Activated CD4-positive, alpha-beta T cell treated with anti-CD3 and anti-CD28 coated beads for 24 hours (primary cell): ENCODE measurements at places on chromosomes 2 and 18.

- no peak for DNase-seq
Measured at GRCh38 chr2:190698895-190699294, 50.0 kb downstream of the NAB1 start.

DNA sequence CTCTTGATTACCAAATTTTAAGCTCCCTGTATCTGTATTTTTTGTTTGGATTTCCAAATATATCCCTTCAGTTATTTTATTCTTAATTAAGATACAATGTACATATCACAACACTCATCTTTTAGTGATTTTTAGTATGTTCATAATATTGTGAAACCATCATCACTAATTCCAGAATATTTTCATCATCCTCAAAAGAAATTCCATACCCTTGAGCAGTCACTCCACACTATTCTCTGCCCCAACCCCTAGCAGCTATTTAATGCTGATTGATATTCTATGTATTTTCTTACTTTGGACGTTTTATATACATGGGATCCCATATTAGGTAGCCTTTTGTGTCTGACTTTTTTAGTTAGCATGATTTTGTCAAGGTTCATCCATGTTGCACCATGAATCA, 127.4 kb upstream of the SLC8A1 start:
- no peak for DNase-seq

GRCh38 chr18:42106784-42107183, 151.8 kb downstream of the PIK3C3 start:
- no peak for DNase-seq

DNA sequence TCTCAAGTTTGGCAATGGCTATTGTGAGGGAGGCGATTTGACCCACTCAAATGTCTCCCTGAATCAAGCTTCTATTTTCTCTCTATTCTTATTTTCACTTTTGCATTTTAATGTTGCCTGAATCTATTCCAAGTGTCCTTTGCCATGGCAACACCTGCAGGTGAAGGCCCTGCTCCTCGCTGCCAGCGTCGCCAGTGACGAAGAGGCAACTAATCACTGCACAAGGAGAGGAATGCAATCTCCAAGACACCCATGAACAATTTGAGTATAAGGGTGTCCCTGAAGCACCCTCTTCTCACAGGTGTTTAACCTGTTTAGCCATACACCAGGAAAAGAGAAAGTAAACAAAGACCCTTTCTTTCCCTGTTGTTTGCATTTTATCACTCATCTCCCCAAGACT, 165.6 kb upstream of the VRK2 start:
- DNase-seq, result no peak

DNA sequence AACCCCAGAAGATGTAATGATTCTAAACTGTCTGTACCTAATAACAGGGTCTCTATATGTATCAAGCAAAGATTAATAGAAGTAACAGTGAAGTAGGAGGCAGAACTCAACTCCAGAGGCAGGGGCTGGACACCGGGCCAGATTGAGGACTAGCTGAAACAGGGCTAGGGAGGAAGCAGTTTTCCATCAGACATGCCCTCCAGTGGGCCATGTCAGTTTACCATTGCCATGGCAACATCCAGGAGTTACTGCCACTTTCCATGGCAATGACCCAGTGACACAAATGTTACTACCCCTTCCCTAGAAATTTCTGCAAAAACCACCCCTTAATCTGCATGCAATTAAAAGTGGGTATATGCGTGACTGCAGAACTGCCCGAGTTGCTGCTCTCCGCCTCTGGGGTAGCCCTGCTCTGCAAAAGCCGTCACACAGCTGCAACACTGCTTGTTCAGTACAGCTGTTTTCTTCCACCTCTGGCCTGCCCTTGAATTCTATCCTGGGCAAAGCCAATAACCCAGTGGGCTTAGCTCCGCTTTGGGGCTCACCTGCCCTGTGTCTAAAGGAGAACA, 58.7 kb downstream of the TMEM18 start:
- no peak for DNase-seq

- DNase-seq, result no peak
Measured at GRCh38 chr2:216327447-216327935, 44.8 kb downstream of the MARCHF4 start.

GRCh38 chr18:69239849-69240674, 160.6 kb upstream of the DOK6 start:
- DNase-seq, result no peak

DNA sequence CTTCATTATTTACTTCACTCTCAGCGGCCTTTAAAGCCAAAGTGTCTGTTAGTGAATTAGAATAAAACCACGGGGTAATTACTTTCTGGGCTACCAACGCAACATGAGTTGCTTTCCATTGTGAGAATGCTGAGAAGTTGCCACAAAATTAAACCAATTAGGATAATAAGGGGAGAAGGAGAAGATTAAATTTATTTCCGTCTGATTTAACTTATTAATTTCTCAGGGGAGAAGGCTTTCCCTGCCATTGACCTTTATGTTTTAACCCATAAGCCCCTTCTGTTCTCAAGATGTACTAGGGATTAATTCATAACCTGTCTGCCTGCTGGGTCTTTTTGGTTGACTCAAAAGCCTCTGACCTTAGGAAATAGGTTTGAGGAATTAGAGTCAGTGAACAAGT, 42.3 kb upstream of the IGFBP5 start:
- DNase-seq, result no peak

- no peak for DNase-seq
Measured at GRCh38 chr18:55982992-55983391, 395.0 kb upstream of the TCF4 start.

DNA sequence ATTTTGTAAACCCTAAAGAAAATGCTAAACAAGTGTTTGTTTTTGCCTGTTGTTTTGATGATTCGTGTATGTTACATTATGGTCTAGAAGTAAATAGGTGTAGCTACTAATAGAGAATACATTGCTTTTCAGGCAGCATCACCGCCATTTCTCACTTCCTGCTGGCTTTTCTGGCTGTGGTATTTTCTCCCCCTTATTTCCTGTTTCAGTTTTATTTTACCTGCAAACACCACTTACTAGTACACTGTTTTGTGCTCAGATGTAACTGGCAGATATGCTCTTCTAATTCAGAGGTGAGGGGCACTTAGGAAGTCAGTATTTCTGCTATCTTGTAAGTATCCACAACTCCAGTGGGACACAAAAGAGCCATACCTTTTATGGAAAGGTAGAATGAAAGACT, 38.1 kb upstream of the SLC3A1 start:
- DNase-seq, result no peak

GRCh38 chr2:125371867-125372266, 1284.1 kb upstream of the GYPC start:
- no peak for DNase-seq

GRCh38 chr2:207082619-207083018, 83.1 kb downstream of the KLF7 start:
- no peak for DNase-seq

GRCh38 chr18:45167631-45168280, 447.5 kb upstream of the SLC14A2 start:
- no peak for DNase-seq

GRCh38 chr18:77366720-77367641, 117.3 kb downstream of the GALR1 start:
- no peak for DNase-seq

GRCh38 chr2:24515831-24516230, 24.8 kb downstream of the NCOA1 start:
- no peak for DNase-seq

GRCh38 chr2:203994735-203995134, 58.2 kb downstream of the ICOS start:
- no peak for DNase-seq

GRCh38 chr2:28030600-28030999, 140.1 kb downstream of the BABAM2 start:
- no peak for DNase-seq
